ENCODE measurements at places on chromosomes 11 and 22. TPM values are rescaled to one million over a fixed set of nuclear protein-coding genes. Genes with fewer than 3 reads are reported as not detected.

GRCh38 chr11:20099527-20099926 is 60.7 kb downstream of the DBX1 start:
- H3K4me3 ChIP-seq: no peak overlapping the region
- H3K4me1 ChIP-seq: no peaks in the 10 kb centered on the region
- no peaks in the 10 kb centered on the region for H3K27me3 ChIP-seq
- H3K36me3 ChIP-seq: peaks cover 19% of the 10 kb centered on the region

DNA sequence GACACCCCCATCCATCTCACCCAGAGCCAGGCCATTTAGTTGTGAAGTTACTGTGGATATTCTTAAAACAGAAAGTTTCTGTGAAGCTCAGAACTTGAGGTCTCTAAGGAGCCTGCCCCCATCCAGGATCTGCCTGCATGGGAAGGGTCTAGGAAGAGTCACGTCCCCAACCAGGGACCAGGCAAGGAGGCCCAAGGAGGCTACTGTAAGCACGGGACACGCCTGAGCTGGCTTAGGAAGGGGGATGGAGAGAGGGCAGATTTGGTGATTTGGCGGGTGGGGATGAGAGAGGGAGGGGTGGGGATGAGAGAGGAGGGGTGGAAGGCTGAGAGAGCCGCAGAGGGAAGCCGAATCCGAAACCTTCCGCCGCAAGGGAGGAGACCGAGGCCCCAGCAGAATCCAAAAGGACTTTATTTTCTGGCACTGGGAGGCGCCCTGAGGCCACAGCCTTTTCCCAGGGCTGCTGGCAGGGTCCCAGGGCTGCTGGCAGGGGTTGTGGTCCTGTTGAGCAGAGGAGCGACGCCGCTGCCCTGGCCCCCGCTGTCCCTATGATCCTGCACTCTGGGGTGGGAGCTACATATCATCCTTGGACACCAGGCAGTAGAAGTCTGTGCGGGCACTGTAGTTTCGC is 9.4 kb downstream of the SIGIRR start:
- peaks cover 28% of the 10 kb centered on the region for H3K4me1 ChIP-seq
- H3K36me3 ChIP-seq: no peaks in the 10 kb centered on the region
- H3K27ac ChIP-seq: no peak overlapping the region
- H3K4me3 ChIP-seq: no peak overlapping the region

DNA sequence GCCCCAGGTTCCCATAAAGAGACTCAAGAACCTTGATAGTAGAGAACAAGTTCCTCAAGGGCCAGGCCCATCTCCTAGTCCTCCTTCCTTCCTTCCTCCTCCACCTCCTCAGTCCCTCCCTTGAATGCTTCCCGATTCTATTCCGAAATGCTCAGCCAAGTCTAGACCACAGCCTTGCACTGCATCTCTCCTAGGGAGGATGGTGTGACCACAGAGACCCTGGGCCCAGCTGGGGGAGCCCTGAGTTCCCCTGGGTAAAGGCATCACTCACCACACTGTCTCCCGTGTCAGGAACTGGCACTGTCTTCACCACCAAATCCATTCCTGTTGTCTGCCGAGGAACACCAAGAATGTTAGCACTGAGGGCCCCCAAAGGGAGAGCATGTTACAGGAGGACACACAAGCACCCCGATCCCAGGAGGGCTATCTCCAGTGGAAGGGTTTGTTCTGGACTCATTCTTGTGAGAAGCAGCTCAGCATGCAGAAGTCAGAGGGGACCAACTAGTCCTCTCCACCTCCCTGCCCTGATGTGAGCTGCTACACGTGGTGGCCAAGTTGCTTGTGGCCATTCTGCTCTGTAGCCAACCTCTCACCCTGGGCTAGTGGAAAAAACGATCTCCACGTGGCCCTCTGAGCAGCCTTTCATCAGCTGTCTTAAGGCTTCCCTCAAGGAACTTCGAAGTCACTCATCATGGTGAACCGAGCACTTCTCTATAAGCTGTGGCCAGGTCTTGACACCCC is 8.7 kb downstream of the IFT27 start:
- no peaks in the 10 kb centered on the region for H3K27me3 ChIP-seq
- H3K4me3 ChIP-seq: no peak overlapping the region
- no peaks in the 10 kb centered on the region for H3K36me3 ChIP-seq

DNA sequence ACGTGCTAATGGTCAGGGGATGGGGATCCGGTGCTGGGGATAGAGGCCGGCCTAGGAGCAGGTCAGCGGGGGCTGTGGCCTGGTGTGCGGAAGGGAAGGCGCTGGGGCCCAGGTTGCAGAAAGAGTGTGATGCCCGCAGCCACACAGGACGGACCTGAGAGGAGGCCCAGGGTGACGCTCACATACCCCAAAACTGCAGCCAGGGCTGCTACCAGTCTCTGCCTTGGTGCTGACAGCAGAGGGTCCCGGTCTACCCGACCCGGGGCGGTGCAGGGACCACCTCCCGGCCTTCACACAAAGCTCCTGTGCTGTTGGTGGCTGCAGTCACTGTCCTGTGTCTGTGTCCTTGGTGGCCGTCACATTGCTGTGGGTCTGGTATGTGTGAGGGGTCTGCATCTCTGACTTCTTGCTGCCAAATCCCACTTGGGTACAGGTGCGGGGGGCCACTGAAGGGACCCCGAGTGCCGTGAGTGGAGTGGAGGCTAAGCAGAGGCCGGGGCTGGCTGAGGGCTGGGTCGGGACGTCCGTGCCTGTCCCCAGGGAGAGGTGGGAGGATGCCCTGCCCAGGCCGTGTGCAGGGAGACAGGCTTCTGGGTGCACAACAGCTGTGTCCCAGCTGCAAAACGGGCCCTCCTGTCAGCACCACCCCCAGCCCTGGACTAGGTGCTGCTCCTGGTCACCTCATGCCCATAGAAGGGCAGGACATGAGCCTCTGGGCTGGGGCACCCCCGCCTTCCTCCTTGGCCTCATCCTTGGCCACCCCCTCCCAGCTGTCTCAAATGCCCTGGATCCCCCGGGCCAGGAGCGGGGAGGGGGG is 1.5 kb downstream of the LSP1 start:
- no peak overlapping the region for H3K27ac ChIP-seq
- no peak overlapping the region for H3K4me3 ChIP-seq
- no peaks in the 10 kb centered on the region for H3K36me3 ChIP-seq
- no peaks in the 10 kb centered on the region for H3K4me1 ChIP-seq
- no peaks in the 10 kb centered on the region for H3K27me3 ChIP-seq

The DDX25 gene
- total RNA-seq: 0.26 TPM
